ENCODE measurements at places on chromosomes 12 and 14. TPM values are rescaled to one million over a fixed set of nuclear protein-coding genes. Genes with fewer than 3 reads are reported as not detected.

DNA sequence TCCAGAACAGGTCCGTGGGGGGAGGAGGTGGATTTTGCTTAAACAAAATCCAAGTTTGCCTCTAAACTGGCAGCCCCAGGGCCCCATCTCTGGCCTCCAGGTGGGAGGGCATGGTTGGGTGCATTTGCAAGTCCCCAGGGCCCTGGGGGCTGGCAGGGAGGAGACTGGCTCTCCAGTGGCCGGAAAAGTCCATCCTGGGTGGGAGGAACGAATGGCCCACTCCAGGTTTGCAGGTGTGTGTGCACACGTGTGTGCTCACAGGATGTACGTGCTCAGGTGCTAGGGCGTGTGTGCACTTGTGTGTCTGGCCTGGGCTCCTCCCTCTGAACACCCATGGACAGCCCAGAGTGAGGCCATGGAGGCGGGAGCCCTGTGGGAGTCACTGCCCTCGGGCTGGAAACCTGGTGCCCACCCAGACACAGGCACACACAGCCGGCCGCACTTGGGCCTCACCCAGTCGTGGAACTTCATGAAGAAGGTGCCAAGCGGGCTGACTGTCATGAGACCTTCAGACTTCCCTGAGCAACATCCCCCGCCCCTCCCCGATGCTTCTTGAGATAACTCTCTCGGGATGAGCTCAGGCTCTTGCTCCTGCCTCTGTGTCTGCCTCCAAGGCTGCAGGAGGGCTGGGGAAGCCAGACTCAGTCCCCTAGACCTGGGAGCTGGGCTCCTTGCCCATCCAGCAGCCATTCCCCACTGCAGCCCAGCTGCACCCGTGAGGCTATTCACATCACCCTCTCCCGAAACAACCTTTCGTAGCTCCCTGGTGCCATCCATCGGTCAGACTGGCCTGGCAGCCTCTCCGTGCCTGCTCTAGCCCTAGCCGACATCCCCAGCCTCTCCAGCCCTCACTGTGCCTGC lies 9.4 kb downstream of the AHNAK2 start:
- no peaks in the 10 kb centered on the region for H3K36me3 ChIP-seq
- peaks cover 8% of the 10 kb centered on the region for H3K27me3 ChIP-seq
- DNase-seq: no peak
- no peaks in the 10 kb centered on the region for H3K4me1 ChIP-seq
- H3K4me3 ChIP-seq: no peak overlapping the region
- H3K27ac ChIP-seq: no peak overlapping the region

DNA sequence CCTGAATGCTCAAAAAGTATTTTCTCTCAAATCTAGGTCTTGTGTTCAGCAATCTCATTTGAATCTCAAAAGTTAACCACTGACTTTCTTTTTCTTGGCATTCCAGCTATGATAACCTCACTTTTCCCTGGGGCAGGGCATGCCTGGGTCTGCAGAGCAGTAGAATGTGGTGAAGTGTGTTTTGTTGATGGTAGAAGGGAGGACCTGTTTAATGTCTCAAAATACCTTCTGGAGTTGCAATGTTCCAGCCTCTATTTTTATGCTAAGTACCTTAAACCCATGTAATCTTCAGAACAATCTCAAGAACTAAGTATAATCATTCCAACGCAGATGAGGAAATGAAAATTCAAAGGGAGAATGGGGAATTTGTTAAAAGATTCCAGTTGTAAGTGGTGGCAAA lies 82.1 kb upstream of the FUT8 start:
- no peak for DNase-seq
- H3K27ac ChIP-seq: no peak overlapping the region
- H3K36me3 ChIP-seq: no peaks in the 10 kb centered on the region
- peaks cover 23% of the 10 kb centered on the region for H3K4me1 ChIP-seq
- no peak overlapping the region for H3K4me3 ChIP-seq

DNA sequence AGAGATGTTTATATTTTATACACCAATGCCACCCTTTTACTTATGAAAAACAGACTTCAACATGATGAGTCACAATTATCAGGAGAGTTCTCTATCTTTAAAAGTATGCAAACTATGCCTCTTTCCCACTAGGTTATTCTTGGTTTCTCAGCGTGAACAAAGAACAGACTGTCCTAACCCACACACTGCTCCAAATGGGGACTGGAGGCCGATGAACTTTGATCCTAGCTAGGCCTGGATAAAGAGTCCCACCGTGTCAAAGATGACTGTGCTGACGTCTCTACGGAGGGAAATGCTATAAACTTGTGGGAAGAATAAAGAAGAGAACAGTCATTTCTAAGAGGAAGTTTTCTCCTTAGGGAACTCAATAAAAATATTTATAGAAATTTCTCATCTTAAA lies 160.1 kb downstream of the EPS8 start:
- no peak overlapping the region for H3K27ac ChIP-seq
- H3K4me3 ChIP-seq: no peak overlapping the region
- no peaks in the 10 kb centered on the region for H3K4me1 ChIP-seq
- no peaks in the 10 kb centered on the region for H3K36me3 ChIP-seq

- DNase-seq: peak; percentile 13
- H3K4me3 ChIP-seq: no peak overlapping the region
- no peaks in the 10 kb centered on the region for H3K36me3 ChIP-seq
- peaks cover 15% of the 10 kb centered on the region for H3K4me1 ChIP-seq
- no peak overlapping the region for H3K27ac ChIP-seq
Observed at GRCh38 chr12:39467432-39467870, 24.5 kb upstream of the KIF21A start.

DNA sequence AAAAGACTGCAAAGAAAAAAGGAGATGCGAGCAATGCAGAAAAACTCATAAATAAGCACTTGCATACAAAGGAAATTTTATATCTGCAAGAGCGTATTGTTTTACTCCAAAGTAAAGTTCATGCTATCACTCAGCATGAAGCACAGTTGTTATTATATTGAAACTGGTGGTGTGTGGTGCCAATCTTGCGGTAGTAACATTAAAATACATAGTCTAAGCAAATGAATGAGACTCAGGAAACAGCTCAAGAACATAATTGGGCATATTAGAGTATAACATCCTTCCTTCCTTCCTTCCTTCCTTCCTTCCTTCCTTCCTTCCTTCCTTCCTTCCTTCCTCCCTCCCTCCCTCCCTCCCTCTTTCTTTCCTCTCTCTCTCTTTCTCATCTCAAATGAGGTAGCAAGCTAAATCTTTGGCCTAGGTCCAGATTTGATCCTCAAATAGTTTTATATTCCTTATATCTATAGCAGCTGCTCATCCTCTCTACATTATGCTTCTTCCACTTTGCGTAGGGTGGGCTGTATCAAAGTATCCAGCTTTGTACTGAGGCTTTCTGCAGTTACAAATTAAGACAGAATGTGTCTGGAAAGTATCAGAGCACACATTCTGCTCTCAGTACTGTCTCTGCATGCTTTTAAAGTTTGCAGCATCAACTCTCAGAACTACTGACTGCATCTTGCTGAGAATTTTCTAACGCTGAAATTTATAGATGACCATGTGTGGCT lies 718.3 kb downstream of the RERGL start:
- no peak overlapping the region for H3K4me3 ChIP-seq
- H3K27me3 ChIP-seq: no peaks in the 10 kb centered on the region
- no peak overlapping the region for H3K27ac ChIP-seq
- H3K4me1 ChIP-seq: no peaks in the 10 kb centered on the region
- DNase-seq: no peak

GRCh38 chr14:24430682-24431568 lies 1.2 kb downstream of the KHNYN start:
- H3K27me3 ChIP-seq: no peaks in the 10 kb centered on the region
- DNase-seq: peak; percentile 86
- peak overlapping the region; percentile 97 for H3K27ac ChIP-seq
- H3K4me3 ChIP-seq: peak overlapping the region; percentile 94
- H3K4me1 ChIP-seq: peaks cover 33% of the 10 kb centered on the region

- H3K36me3 ChIP-seq: peaks cover 6% of the 10 kb centered on the region
- H3K27me3 ChIP-seq: peaks cover 30% of the 10 kb centered on the region
- peak; percentile 13 for DNase-seq
- H3K4me1 ChIP-seq: peaks cover 42% of the 10 kb centered on the region
- peak overlapping the region; percentile 82 for H3K4me3 ChIP-seq
Observed at GRCh38 chr12:27331927-27332324, 710 bp upstream of the BMAL2 start.

GRCh38 chr14:56998728-56999127 lies 188.4 kb upstream of the OTX2 start:
- H3K4me1 ChIP-seq: no peaks in the 10 kb centered on the region
- DNase-seq: no peak
- no peak overlapping the region for H3K27ac ChIP-seq
- H3K27me3 ChIP-seq: peaks cover 5% of the 10 kb centered on the region
- H3K36me3 ChIP-seq: no peaks in the 10 kb centered on the region

- no peak for DNase-seq
- H3K4me1 ChIP-seq: no peaks in the 10 kb centered on the region
- no peak overlapping the region for H3K4me3 ChIP-seq
Observed at GRCh38 chr14:88753873-88754272, 38.9 kb downstream of the EML5 start.

DNA sequence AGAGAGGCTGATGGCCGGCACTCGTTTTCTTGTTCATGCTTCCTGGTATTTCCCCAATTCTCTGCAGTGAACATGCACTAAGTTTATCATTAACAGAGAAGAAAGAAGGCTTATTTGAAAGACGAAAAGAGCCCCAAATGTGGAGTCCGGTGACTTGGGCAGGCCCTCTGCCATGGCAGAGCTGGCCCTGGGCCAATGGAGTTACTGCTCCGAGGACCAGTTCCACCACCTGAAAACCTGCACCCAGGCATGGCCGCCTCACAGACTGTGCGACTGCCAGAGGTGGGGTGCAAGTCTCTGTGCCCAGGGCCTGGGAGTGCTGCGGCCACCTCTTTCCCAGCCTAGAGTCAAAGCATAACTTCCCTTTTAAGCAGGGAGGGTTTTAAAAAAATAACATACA lies 24.9 kb downstream of the DEGS2 start:
- H3K4me3 ChIP-seq: no peak overlapping the region
- no peaks in the 10 kb centered on the region for H3K27me3 ChIP-seq
- no peaks in the 10 kb centered on the region for H3K4me1 ChIP-seq
- no peak overlapping the region for H3K27ac ChIP-seq
- peaks cover 63% of the 10 kb centered on the region for H3K36me3 ChIP-seq

GRCh38 chr12:55849616-55850343 lies 7.0 kb upstream of the MMP19 start:
- DNase-seq: no peak
- H3K4me3 ChIP-seq: no peak overlapping the region
- H3K4me1 ChIP-seq: peaks cover 14% of the 10 kb centered on the region
- H3K27ac ChIP-seq: no peak overlapping the region
- H3K36me3 ChIP-seq: no peaks in the 10 kb centered on the region

DNA sequence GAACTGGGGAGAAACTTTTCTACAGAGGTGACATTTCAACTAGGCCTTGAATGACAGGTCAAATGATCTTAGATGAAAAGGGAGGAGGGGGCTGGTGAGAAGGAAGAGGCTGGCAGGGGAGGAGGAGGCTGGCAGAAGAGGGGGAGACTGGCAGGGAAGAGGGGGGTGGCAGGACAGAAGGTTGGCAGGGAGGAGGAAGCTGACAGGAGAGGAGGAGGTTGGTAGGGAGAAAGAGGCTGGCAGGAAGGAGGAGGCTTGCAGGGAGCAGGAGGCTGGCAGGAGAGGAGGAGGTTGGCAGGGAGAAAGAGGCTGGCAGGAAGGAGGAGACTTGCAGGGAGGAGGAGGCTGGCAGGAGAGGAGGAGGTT lies 63.4 kb upstream of the PPP4R3A start:
- peaks cover 10% of the 10 kb centered on the region for H3K27me3 ChIP-seq
- H3K36me3 ChIP-seq: no peaks in the 10 kb centered on the region
- peak overlapping the region; percentile 76 for H3K4me3 ChIP-seq

DNA sequence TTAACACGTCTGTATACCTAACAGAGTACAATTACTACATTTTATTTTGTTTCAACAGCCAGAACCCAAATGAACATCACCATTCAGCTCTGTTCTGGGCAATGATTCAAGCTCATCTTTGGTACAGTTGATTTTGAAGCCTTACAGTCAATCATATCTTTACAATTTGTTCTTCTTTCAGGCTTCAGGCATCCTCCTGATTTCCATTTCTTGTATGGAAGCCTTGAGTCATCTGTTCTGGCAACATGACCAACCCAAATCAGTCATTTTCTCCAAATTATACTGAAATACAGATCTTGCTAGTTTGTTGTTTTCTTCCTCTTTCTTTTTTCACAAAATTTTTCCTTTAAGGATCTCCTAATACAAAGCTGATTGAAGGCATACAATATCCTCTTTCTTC lies 80.2 kb downstream of the PAX9 start:
- no peaks in the 10 kb centered on the region for H3K27me3 ChIP-seq
- no peak overlapping the region for H3K4me3 ChIP-seq
- H3K27ac ChIP-seq: no peak overlapping the region
- DNase-seq: no peak
- no peaks in the 10 kb centered on the region for H3K36me3 ChIP-seq
- no peaks in the 10 kb centered on the region for H3K4me1 ChIP-seq

- H3K4me3 ChIP-seq: no peak overlapping the region
- H3K27ac ChIP-seq: no peak overlapping the region
- H3K27me3 ChIP-seq: no peaks in the 10 kb centered on the region
- H3K4me1 ChIP-seq: peaks cover under 1% of the 10 kb centered on the region
- no peak for DNase-seq
Observed at GRCh38 chr12:1929985-1930802, 11.7 kb upstream of the CACNA2D4 start.

- no peaks in the 10 kb centered on the region for H3K36me3 ChIP-seq
- no peaks in the 10 kb centered on the region for H3K27me3 ChIP-seq
- no peak for DNase-seq
Observed at GRCh38 chr14:101719708-101720107, 41.8 kb upstream of the PPP2R5C start.

GRCh38 chr12:28065889-28066630 lies 93.5 kb upstream of the PTHLH start:
- H3K27ac ChIP-seq: no peak overlapping the region
- H3K4me1 ChIP-seq: peaks cover 22% of the 10 kb centered on the region
- peaks cover 1% of the 10 kb centered on the region for H3K36me3 ChIP-seq
- H3K27me3 ChIP-seq: peaks cover 13% of the 10 kb centered on the region

DNA sequence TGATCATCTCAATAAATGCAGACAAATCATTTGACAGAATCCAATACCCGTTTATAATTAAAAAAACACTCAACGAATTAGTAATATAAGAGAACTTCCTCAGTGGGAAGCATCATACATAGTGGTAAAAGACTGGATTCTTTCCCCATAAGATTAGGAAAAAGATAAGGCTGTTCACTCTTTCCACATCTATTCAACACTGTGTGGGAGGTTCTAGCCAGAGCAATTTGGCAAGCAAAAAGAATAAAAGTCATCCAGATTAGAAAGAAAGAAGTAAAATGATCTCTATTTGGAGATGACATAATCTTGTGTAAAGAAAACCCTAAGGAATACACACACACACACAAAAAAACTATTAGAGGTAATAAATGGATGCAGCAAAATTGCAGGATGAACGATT lies 38.4 kb downstream of the YEATS4 start:
- no peaks in the 10 kb centered on the region for H3K27me3 ChIP-seq
- peaks cover 33% of the 10 kb centered on the region for H3K36me3 ChIP-seq
- no peak overlapping the region for H3K27ac ChIP-seq
- peaks cover 4% of the 10 kb centered on the region for H3K4me1 ChIP-seq
- H3K4me3 ChIP-seq: no peak overlapping the region

The ASCL1 gene
- total RNA-seq: not detected

The TCTN2 gene
- 4.5 TPM for total RNA-seq

The PPFIA2 gene
- not detected for total RNA-seq

The WIF1 gene
- total RNA-seq: not detected

The APOF gene
- not detected for total RNA-seq

The PROX2 gene
- total RNA-seq: 0.11 TPM

The CRIP2 gene
- total RNA-seq: 1.2 TPM

The KRT75 gene
- not detected for total RNA-seq

The AKAP5 gene
- total RNA-seq: 0.43 TPM

The CMKLR1 gene
- not detected for total RNA-seq

The SLC17A8 gene
- not detected for total RNA-seq

The MANSC4 gene
- not detected for total RNA-seq

The CLEC2A gene
- not detected for total RNA-seq

The GALNT8 gene
- 0.73 TPM for total RNA-seq

All from activated CD4-positive, alpha-beta T cell treated with anti-CD3 and anti-CD28 coated beads for 36 hours (primary cell).